Lung microvascular endothelial cell (primary cell): ENCODE measurements at places on chromosomes 3 and 15.

GRCh38 chr3:39108200-39108710 is 775 bp downstream of the TTC21A start:
- no peak for DNase-seq

DNA sequence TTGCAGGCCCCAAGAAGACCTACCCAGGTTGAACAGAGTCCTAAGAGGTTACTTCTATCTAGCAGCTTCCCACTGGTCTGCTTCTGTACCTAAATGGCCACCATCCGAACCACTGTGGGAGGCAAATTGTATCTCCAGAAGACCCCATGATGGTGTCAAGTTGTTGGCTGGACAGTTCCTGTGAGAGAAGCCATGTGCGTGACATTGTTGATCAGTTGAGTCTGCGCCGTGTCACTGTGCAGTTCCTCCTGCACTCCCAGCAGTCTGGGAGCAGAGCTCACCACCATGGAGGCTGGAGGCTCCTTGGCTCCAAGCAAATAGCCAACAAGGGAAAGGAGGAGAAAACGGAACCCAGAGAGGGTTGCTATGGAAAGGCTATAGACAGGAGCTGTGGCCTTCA is 7.5 kb upstream of the CYP1A1 start:
- DNase-seq, result no peak

DNA sequence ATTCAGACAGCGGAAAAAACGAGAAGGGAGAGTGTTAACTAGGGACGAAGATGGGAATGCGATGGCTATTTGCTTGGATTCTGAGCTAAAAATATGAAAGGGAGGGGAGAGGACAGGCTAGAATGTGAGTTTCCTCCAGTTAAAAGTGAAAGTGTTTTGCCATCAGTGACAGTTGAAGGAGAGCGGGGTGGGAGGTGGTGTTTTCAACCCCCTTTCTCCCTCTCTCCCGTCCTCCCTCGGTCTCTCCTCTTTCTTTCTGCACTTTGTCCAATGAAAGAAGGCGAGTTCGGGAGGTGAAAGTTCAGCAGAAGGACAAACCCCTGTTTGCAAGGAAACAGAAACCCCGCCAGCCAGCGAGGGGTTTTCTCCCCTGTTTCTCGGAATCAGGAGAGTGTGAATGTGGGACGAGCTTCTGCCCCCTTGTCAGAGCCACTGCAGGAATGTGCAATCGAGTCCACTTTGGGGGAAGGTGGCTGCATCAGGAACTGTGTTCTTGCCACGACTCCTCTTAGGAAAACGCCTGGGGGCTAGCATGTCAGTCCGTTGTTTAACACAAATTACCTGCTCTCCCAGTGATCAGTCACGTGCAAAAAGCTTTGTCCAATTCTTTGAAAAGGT is 975 bp upstream of the FOXP1 start:
- DNase-seq, result peak; percentile 62

DNA sequence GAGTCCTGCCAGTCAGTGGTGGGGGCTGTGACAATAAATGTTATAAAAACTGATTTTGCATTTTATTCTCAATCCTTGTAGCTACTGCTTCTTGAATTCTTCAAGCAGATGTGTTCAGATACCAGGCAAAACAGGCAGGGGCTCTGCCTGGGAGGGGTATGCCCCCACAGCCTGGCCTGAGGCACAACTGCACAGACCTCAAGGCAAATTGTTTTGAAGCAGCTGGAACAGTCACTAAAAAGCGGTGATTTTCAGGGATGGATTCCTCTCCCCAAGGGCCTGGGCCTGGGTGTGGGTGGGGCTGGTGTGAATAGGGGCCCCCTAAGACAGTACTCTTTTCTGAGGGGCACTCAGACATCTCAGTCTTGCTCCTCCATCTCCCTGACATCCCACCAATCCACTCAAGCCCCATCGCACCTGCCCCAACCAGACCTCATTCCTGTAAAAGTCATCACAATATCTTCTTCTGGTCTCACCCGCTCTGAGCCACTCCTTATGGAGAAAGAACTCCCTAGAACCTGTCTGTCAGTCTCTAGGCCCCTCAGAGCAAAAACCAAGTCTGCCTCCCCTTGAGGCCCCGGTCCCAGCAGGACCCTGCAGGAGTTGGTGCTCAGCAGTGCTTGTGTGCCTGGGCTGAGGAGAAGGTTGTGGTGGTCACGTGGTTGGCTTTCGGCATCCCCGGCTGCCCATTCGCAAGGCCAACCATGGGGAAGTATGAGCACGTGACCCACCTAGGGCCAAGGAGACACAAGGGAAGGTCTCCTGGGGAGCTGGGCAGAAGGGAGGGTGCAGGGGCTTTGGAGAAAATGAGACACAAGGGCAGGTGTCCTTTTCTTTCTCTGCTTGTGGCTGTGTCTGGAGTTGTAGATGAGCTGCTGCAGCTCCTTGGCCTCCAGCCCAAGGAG is 2.9 kb upstream of the PSTPIP1 start:
- DNase-seq, result no peak

DNA sequence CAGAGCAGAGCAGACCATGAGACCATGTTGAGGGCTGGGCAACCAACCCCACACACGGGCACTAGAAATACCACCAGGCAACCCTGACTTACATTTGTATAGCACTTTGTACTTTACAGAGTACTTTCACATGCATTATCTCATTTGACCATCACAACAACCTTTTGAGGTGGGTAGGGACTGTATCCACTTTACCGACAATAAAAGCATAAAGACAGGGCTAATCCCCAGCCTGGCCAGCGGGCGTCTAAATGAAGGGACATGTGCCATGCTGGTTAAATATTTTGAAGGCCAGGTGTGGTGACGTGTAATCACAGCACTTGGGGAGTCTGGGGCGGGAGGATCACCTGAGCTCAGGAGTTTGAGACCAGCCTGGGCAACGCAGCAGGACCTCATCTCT is 23.6 kb downstream of the RASGRP1 start:
- no peak for DNase-seq

GRCh38 chr15:68781766-68782588 is 38.7 kb downstream of the ANP32A start:
- DNase-seq, result peak; percentile 94

DNA sequence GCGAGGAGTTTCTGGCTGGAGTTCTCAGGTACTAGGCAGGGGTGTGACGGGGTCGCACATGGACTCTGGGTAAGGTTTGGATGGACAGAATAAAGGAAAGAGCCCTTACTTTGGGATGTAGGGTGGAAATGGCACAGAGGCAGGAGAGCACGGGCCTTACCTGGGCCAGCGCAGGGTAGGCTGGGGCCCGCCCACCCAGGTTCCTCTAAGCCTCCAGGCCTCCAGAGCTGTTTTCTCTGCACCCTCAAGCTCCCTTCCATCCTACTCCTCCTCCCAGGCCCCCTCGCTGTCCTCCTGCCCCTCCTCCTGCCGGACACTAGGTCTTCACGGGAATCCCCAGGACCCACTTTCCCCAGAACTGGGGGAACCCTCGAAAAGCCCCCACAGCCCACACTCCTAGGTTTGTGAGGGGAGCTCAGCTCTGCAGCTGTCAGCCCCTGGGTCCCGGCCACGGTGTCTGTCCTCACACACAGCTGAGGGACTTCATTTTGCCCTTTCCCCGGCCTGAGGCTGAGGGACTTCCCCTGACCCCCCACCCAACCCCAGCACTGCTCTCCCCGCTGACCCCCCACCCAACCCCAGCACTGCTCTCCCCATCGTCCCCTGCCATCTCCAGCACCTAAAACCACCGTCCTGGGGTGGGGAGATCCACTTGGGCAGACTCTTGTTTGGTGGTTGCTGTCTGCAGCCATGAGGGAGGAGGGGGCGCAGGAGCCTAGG is 53.0 kb upstream of the PCSK6 start:
- peak; percentile 27 for DNase-seq

DNA sequence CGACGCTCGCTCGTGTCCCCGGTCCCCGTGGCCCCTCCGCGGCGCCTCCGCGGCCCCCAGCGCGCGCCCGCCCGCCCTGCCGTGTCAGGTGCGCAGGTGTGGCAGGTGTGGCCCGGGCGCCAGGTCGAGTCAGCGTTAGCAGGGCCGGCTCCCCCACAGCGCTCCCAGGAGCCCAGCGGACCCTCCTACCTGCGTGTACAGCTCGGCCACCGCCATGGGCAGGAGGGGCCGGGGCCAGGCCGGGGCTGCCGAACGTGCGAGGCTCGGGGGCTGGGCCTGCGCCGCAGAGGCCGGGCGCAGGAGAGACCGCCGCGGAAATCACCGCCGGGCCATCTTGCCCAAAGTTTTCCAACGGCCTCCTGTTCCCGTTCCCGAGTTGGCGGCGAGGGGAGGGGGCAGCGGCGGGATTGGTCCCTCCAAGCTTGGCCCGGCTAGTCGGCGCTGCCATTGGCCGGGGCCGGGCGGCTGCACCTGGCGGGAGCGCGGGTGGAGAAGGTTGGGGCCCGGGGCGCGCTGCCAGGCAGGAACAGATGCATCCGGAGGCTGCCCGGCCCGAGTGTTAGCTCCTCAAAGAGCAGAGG is at the start of gene MYO5C:
Gene MYO5C, minus strand, starts transcription at position 384 of the 581 bp plus-strand sequence. Its CDS starts 168 bp downstream, at position 216.
- DNase-seq, result peak; percentile 90

DNA sequence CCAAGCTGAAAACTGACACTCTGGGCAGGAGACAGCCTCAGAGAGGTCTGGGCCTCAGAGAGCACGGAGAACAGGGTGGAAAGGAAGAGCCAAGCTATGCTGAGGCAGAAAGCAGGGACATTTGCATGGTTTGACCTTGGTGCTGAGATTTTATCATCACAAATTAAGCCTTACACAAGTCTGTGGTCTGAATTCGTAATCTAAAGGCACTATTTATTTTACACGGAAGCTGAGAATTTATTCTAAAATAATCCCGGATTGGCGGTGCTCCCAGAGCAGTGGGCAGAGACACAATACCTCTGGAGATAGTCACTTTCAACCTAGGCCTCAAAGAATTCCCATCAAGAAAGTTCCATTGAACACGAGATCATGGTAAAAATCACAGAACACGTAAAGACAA is 47.5 kb downstream of the CFAP92 start:
- DNase-seq, result no peak

DNA sequence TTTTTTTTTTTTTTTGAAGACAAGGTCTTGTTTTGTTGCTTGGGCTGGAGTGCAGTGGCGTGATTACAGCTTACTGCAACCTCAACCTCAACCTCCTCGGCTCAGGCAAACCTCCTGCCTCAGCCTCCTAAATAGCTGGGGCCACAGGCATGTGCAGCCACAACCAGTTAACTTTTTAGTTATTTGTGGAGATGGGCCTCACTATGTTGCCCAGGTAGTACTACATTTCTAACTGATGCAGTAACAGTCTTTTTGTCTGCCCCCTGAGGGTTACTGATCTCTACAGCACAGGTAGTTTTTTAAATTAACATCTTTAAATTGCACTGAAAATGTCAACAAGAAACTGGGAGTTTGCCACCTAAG is 3.4 kb upstream of the LMLN start:
- DNase-seq, result no peak

GRCh38 chr15:80966431-80967197 is 23.0 kb downstream of the MESD start:
- no peak for DNase-seq

DNA sequence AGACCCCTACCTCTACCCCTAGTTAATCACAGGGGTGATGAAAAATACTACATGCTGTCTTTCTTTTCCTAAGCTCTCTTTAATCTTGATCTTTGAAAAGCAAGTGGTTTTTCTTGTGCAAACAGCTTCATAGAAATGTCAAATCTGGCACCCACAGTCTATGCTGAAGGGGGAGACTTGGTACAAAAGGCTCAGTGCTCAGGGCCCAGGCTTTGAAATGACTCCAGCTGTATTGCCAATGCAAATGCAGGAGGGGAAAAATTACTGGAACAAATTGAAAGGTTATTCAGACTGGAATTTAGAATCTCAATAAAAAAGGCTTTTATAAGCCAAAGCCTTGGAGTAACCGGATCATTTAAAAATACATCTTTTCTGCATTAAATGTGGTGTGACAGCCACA is 223.9 kb downstream of the LRTM1 start:
- no peak for DNase-seq

GRCh38 chr3:16697443-16698147 is 92.4 kb upstream of the DAZL start:
- DNase-seq, result no peak

- DNase-seq, result no peak
Measured at GRCh38 chr3:176041812-176042211, 1155.5 kb downstream of the TBL1XR1 start.

GRCh38 chr3:107100137-107100536 is 277.1 kb upstream of the CCDC54 start:
- no peak for DNase-seq

- no peak for DNase-seq
Measured at GRCh38 chr15:25787855-25788520, 75.1 kb downstream of the ATP10A start.

DNA sequence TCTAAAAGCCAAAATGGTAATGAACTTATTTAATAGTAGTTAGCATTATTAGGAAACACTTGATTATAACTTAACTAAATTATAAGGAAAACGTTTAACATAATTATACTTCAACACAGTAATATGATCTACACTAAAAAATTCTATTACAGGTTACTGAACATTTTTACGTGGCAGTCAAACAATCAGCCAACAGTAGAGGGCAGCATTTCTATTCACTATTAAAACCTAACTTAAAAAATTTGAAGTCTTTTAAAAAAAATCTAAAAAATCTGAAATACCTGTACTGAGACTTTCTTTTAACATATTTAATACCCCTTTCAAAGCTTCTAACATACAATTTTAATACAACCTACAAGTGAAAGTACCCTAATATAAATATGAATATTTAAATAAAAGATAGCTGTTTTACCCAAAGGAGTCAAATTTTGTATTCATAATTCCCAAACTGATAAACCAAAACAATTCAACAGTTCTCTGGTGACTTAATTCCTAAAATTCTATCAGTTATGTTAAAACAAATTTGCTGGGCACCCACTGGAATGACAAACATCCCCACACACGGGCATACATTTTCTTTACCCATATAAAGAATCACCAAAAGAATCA is 41.5 kb downstream of the DLG1 start:
- peak; percentile 66 for DNase-seq

GRCh38 chr15:88703533-88703932 is 64.7 kb downstream of the ISG20 start:
- no peak for DNase-seq

DNA sequence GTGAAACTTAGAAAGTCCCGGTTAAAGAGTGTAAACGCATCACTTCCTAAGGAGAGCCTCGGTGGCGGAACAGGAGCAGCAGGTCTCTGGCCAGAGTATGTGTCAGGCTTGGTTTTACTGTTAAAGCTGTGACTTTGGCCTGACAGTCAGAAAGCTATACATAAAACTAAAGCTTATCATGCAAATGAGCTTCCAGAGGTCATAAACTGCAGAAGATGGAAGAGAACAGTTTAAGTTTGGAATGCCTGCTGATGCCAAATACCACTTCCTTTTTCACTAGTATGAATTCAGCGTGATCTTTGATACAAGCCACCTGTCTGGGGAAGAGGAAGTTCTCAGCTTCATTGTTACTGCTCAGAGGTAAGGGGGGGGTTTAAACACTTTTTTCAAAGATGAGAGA is 125.1 kb upstream of the CTDSPL start:
- peak; percentile 69 for DNase-seq

- DNase-seq, result no peak
Measured at GRCh38 chr3:170752571-170753155, 117.3 kb downstream of the RPL22L1 start.

GRCh38 chr3:191100516-191100915 is 98.5 kb upstream of the OSTN start:
- no peak for DNase-seq

DNA sequence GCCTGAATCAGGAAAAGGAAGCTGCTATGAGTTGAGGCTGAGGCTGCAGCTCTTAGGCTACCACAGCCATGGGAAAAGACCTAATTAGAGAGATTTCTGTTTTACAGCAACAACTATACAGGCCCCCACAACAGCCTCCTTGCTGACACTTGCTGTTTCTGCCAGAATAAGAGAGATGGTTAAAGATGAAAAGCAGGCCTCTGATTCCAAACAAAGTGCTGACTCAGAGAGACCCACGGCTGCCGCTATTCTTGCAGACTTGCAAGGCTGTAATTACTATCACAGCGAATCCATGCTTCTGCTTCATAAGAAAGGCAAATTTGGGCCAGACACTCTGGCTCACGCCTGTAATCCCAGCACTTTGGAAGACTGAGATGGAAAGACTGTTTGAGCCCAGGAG is 41.8 kb downstream of the MCF2L2 start:
- no peak for DNase-seq
